ENCODE measurements at places on chromosomes 1 and 21. TPM values are rescaled to one million over a fixed set of nuclear protein-coding genes. Genes with fewer than 3 reads are reported as not detected.

- H3K4me1 ChIP-seq = no peaks in the 10 kb centered on the region
- no peak overlapping the region for H3K27ac ChIP-seq
- no peaks in the 10 kb centered on the region for H3K27me3 ChIP-seq
- H3K4me3 ChIP-seq = no peak overlapping the region
Observed at GRCh38 chr21:14690886-14691285, 144.8 kb upstream of the SAMSN1 start.

DNA sequence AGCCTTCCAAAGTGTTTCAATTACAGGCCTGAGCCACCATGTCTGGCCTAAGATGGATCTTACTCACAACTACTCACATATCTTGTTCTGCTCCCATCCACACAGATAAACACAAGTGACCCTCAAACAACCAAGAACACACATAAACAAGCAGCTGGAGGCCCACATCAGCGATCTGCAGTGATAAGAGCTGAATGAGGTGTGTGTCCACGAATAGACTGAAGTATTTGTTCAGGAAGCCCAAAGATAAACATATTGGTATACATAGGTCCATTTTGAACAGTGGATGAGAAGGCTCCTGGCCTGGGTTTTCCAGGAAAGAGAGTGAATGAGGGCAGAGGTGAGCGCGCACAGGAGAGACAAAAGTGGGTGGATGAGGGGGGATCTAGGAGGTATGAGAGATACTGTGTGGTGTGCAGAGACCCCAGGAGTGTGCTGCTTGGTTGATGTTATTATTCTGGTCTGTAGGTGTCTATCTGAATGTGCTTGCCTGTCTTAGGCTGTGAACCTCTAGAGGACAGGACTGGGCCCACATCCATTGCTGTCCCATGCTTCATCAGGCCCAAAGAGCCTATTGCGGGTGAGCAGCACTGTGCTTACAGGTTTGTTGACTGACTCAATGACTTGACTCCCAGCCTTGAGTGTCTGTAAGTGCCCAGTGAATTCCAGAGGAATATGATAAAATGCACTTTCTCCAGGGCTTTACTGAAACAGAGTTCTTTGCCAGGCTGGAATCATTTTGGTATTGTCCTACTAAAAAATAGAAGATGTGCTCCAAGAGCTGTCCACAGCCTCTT lies 79.9 kb upstream of the ATP1A1 start:
- H3K4me1 ChIP-seq = no peaks in the 10 kb centered on the region
- no peak overlapping the region for H3K27ac ChIP-seq
- no peak for DNase-seq
- no peak overlapping the region for H3K4me3 ChIP-seq

GRCh38 chr1:166905136-166905535 lies 29.1 kb upstream of the TADA1 start:
- DNase-seq = no peak
- no peaks in the 10 kb centered on the region for H3K4me1 ChIP-seq
- peaks cover 5% of the 10 kb centered on the region for H3K27me3 ChIP-seq
- no peaks in the 10 kb centered on the region for H3K36me3 ChIP-seq
- no peak overlapping the region for H3K4me3 ChIP-seq
- H3K27ac ChIP-seq = no peak overlapping the region

DNA sequence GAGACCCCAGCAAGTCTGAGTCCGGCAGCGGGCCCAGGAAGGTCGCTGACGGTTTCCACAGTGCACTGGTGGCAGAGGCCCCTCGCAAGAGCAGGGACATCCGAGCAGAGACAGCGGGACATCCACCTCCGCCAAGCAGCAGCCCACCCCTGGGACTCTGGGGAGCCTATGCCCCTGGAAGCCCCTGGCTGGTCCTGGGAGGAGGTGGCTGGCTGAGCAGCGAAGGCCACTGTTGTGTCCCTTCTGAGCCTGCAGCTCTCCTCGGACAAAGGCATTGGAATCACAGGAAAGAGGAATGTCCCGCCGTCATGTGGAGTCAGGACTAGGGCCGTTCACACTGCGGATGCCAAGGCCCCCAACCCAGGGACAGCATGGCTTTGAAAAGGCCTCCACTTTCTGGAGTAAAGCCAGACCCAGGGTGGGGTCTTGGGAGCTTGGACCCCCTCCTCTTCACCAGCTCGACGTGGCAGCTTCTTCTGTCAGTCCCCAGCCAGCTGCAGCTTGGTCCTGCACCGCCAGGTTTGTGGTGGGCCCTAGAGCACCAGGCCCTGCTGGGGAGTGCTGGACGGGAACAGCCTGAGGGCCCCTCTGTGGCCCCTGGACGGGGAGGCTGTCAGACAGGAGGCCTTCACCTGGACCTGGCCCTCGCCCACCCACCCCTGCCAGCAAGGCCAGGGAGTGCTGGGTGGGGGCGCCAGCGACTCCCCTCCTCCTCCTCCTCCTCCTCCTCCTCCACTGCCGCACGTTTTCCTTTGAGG lies 1.4 kb downstream of the MEGF6 start:
- H3K36me3 ChIP-seq = no peaks in the 10 kb centered on the region
- H3K4me1 ChIP-seq = peaks cover 28% of the 10 kb centered on the region
- no peak overlapping the region for H3K27ac ChIP-seq
- no peak for DNase-seq
- no peak overlapping the region for H3K4me3 ChIP-seq

GRCh38 chr21:44293551-44294231 lies 6.2 kb upstream of the PFKL start:
- H3K4me3 ChIP-seq = no peak overlapping the region
- H3K27ac ChIP-seq = no peak overlapping the region
- peaks cover 14% of the 10 kb centered on the region for H3K4me1 ChIP-seq
- H3K36me3 ChIP-seq = no peaks in the 10 kb centered on the region
- no peak for DNase-seq

DNA sequence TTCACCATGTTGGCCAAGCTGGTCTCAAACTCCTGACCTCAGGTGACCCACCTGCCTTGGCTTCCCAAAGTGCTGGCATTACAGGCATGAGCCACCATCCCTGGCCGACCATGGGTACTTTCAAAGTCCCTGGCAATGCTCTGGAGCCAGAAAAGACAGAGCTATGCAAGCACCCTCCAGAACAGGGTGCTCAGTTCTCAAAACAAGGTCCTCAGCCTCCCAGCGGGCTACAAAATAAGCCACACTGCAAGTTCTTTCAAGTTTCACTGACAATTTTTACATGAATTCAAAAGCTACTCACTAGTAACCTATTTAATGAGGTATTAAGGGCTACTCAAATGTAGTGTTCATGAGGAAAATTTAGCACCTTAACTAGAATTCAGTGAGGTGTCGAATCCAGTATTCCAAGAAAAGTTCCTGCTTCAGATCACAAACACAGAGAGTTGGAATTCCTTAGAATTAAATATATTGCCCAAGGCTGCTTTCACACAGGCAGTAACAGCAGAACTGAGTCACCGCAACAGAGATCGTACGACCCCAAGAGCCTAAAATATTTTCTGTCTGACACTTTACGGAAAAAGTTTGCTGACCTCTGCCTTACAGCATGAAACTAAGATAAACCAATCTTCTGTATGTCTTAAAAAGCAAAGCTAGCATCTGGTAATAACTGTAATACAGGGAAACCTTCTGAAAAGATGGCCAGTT lies 60.7 kb downstream of the HSF2BP start:
- no peaks in the 10 kb centered on the region for H3K36me3 ChIP-seq
- H3K27ac ChIP-seq = peak overlapping the region; percentile 80
- H3K27me3 ChIP-seq = no peaks in the 10 kb centered on the region
- H3K4me1 ChIP-seq = peaks cover 62% of the 10 kb centered on the region
- no peak for DNase-seq
- H3K4me3 ChIP-seq = no peak overlapping the region

- DNase-seq = no peak
- H3K4me1 ChIP-seq = no peaks in the 10 kb centered on the region
- no peak overlapping the region for H3K27ac ChIP-seq
- no peaks in the 10 kb centered on the region for H3K27me3 ChIP-seq
Observed at GRCh38 chr1:62336638-62336994, 17.4 kb upstream of the KANK4 start.

DNA sequence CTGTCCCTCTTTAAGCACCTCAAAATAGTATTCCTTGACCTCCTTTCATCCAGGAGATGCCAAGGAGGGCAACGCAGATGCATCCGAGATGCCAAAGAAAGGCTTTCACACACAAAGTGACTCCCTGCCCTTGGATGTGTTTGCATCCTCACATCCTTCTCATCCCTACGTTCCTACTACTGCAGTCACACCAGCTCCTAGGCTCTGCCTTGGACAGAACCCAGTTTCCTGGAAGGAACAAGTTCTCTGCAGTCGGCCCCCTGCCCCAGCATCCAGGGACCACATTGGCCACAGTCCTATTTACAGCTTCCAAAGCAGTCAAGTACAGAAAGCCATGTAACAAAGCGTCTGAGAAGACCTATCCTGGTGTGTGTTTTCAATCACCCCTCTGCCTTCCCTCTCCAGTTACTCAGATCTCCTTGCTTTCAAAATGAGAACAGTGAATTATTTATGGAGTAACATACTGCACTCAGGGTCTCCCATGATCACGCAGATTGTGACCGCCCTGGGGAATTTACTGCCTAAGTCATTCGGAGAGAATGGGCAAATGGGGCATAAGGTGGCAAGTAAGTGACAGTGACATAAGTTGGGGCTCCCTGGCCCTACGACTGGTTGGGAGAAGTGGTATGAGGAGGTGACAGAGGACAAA lies 21.8 kb upstream of the SRP9 start:
- H3K4me1 ChIP-seq = peaks cover 9% of the 10 kb centered on the region
- H3K36me3 ChIP-seq = no peaks in the 10 kb centered on the region
- 0 out of 2 replicates have a peak overlapping the region, but pooled peaks have one; percentile 3 for H3K27ac ChIP-seq
- no peak overlapping the region for H3K4me3 ChIP-seq

DNA sequence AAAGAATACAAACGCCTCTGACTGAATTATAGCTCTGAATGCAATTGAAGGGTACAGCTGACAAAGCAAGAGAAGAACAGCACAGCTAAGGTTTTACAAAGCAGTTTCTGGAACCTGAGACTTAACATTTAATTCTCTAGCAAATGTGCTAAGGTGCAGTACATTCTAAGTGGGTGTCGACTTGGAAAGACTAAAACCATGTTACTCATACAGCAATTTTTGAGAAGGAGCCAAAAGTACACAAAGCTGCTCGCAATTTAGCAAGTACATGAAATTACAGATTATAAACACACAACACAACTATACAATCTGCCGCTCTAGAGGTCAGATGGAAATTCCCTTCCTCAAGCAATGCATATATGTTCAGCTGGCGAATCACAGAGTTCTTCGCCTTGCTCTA lies 121.9 kb downstream of the TIAM1 start:
- no peaks in the 10 kb centered on the region for H3K36me3 ChIP-seq
- no peak overlapping the region for H3K27ac ChIP-seq
- no peaks in the 10 kb centered on the region for H3K27me3 ChIP-seq
- no peaks in the 10 kb centered on the region for H3K4me1 ChIP-seq
- H3K4me3 ChIP-seq = no peak overlapping the region

GRCh38 chr1:192951691-192952460 lies 107.3 kb downstream of the UCHL5 start:
- peak; percentile 35 for DNase-seq
- H3K36me3 ChIP-seq = no peaks in the 10 kb centered on the region
- H3K4me3 ChIP-seq = no peak overlapping the region
- H3K27ac ChIP-seq = no peak overlapping the region
- H3K4me1 ChIP-seq = no peaks in the 10 kb centered on the region
- H3K27me3 ChIP-seq = no peaks in the 10 kb centered on the region

DNA sequence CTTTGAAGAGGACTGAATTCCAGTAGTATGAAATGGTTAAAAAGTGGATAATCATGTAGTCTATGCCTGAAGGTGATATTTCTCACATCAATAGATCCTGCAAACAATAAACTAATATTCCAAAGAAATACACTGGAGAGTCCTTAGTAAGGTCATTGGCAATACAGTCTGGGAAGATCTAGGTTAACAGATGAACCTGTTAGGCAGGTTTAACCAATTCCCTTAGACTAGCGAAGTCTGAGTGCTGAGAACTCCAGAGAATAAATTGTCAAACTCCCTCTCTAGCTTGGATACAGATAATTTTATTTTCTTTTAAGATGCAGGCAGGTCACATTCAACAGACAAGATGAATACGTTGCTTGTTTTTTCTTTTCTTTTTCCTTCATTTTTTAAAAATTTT lies 2.4 kb downstream of the GPR157 start:
- H3K4me3 ChIP-seq = no peak overlapping the region
- no peak overlapping the region for H3K27ac ChIP-seq
- H3K4me1 ChIP-seq = peaks cover 14% of the 10 kb centered on the region
- no peaks in the 10 kb centered on the region for H3K36me3 ChIP-seq
- no peaks in the 10 kb centered on the region for H3K27me3 ChIP-seq
- DNase-seq = no peak

DNA sequence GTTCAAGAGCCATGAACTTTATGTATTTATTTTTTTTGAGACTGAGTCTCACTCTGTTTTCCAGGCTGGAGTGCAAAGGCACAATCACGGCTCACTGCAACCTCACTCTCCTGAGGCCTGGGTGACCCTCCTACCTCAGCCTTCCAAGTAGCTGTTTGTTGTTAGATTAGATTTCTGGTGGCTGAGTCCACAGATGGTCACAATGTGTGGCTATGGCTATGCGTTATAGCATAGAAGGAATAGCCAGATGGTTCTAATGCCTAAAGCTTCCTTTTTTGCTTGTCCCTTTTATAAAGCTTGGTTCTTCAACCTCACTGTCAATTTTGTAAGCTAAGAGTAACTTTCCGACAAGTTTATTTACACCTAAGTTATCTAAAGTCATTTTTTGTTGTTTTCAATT lies 62.3 kb upstream of the FMN2 start:
- DNase-seq = no peak
- H3K27ac ChIP-seq = no peak overlapping the region
- no peak overlapping the region for H3K4me3 ChIP-seq
- H3K4me1 ChIP-seq = no peaks in the 10 kb centered on the region

GRCh38 chr1:108209456-108210108 lies 9.4 kb upstream of the SLC25A24 start:
- no peak overlapping the region for H3K4me3 ChIP-seq
- no peaks in the 10 kb centered on the region for H3K4me1 ChIP-seq
- peaks cover 5% of the 10 kb centered on the region for H3K27me3 ChIP-seq
- no peak overlapping the region for H3K27ac ChIP-seq

DNA sequence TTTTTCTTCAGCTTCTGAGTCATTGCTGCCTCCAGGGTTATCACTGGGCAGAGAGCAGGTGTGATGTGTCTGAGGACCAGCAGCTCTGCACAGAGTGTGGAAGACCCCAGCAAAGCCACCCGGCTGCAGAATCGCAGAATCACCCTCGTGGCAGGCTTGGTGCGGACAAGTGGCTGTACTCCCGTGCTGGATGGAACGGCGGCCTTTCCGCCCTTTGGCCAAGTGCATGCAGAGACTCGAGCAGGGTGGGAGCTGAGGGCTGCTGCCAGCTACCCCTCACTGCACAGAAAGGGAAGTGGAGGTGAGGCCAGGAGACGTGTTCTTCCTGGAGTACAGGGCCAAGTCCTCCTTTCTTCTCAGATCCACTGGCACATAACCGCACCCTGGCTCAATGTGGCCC lies 162.5 kb downstream of the PCBP3 start:
- no peaks in the 10 kb centered on the region for H3K36me3 ChIP-seq
- no peak for DNase-seq
- no peaks in the 10 kb centered on the region for H3K4me1 ChIP-seq

- no peaks in the 10 kb centered on the region for H3K36me3 ChIP-seq
- H3K4me1 ChIP-seq = no peaks in the 10 kb centered on the region
- H3K27me3 ChIP-seq = no peaks in the 10 kb centered on the region
- H3K4me3 ChIP-seq = no peak overlapping the region
- no peak for DNase-seq
Observed at GRCh38 chr21:41142051-41142795, 25.7 kb upstream of the BACE2 start.

GRCh38 chr1:180402001-180402400 lies 100.4 kb downstream of the ACBD6 start:
- peaks cover 3% of the 10 kb centered on the region for H3K36me3 ChIP-seq
- no peak for DNase-seq
- no peak overlapping the region for H3K27ac ChIP-seq

CTTNBP2NL gene
- 18.4 TPM for total RNA-seq

LSM10 gene
- total RNA-seq = 53.7 TPM

OLFM3 gene
- total RNA-seq = not detected

SPSB1 gene
- total RNA-seq = 73.7 TPM

SPRR2A gene
- not detected for total RNA-seq

SPATA21 gene
- total RNA-seq = not detected
